ENCODE measurements at places on chromosomes 1 and 21. TPM values are rescaled to one million over a fixed set of nuclear protein-coding genes. Genes with fewer than 3 reads are reported as not detected.

DNA sequence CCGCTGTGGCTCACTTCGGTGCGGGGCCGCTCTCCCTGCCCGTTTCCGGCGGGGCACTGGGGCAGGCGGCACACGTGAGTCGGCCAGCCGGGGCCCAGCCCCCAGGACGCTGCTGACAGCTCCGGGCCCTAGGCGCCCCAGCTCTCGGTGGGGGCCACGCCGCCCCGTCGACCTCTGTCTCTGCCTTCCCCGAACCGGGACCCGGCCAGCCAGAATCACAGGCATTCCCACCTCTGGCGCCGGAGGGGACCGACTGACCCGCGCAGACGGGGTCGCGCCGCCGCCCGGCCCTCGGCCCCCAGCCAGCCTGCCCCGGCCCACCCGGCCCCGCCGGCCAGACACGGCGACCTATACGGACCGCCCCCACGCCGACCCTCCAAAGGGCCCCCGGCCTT is 755 bp downstream of the SCMH1 start:
- peak; percentile 50 for DNase-seq
- no peaks in the 10 kb centered on the region for H3K4me1 ChIP-seq
- H3K4me3 ChIP-seq, result peak overlapping the region; percentile 92
- no peaks in the 10 kb centered on the region for H3K27me3 ChIP-seq
- peak overlapping the region; percentile 96 for H3K27ac ChIP-seq

- no peaks in the 10 kb centered on the region for H3K27me3 ChIP-seq
- H3K36me3 ChIP-seq, result no peaks in the 10 kb centered on the region
- no peaks in the 10 kb centered on the region for H3K4me1 ChIP-seq
- no peak overlapping the region for H3K4me3 ChIP-seq
- DNase-seq, result no peak
Measured at GRCh38 chr1:90325168-90325567, 330.3 kb downstream of the ZNF326 start.

- DNase-seq, result no peak
- no peaks in the 10 kb centered on the region for H3K4me1 ChIP-seq
- H3K27me3 ChIP-seq, result peaks cover 12% of the 10 kb centered on the region
- H3K36me3 ChIP-seq, result no peaks in the 10 kb centered on the region
- no peak overlapping the region for H3K4me3 ChIP-seq
Measured at GRCh38 chr21:44365251-44365966, 12.0 kb downstream of the TRPM2 start.

- peak within 1 kb of the TSS; percentile 66 for H3K4me3 ChIP-seq
- peak within 1 kb of the TSS; percentile 94 for H3K27ac ChIP-seq
- peak; percentile 69 for DNase-seq
- H3K27me3 ChIP-seq, result no peaks in the 10 kb centered on the region
- no peaks in the 10 kb centered on the region for H3K36me3 ChIP-seq
Measured at GRCh38 chr1:215566556-215567490, at the start of gene KCTD3. TSS of gene KCTD3 (plus strand) at chr1:215567304. CDS start at chr1:215567686, 382 bp downstream.

DNA sequence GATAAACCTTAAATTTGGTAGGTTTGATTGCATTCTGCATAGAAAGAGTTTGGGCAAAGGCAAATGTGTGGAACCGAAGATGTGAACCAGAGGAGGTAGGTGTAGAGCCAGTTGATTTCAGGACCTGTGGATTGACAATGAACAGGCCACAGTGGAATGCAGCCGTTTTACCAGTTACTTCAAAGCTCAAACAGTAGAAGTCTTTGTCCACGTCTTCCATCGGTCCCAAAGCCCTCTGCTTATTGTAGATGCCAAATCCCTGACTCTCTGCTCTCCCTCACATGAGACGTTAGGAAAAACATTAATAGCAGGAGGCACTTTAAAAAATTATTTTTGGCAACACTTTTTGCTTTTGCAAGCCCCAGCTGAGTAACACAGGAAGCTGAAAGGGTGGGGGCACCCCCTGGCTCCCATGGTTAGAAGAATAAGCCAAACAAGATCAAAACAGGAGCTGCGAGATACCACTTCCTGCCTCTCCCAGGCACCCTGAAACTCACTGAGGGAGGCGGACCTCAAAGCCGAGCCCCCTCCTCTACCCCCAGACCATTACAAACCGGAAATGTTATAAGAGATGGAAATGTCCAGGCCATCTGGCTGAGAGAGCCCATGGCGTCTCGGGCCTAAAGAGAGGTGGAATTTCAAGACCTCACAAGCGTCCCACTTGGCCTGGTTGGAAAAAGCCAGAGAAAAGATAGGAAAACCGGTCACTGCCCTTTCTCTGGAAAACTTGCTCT is 13.5 kb downstream of the TRAF3IP3 start:
- peaks cover 7% of the 10 kb centered on the region for H3K4me1 ChIP-seq
- no peak overlapping the region for H3K4me3 ChIP-seq
- H3K36me3 ChIP-seq, result no peaks in the 10 kb centered on the region
- no peaks in the 10 kb centered on the region for H3K27me3 ChIP-seq
- peak overlapping the region; percentile 65 for H3K27ac ChIP-seq

GRCh38 chr1:1558591-1558990 is 16.1 kb downstream of the SSU72 start:
- H3K27ac ChIP-seq, result no peak overlapping the region
- H3K36me3 ChIP-seq, result no peaks in the 10 kb centered on the region
- no peaks in the 10 kb centered on the region for H3K27me3 ChIP-seq
- no peak overlapping the region for H3K4me3 ChIP-seq
- no peaks in the 10 kb centered on the region for H3K4me1 ChIP-seq

DNA sequence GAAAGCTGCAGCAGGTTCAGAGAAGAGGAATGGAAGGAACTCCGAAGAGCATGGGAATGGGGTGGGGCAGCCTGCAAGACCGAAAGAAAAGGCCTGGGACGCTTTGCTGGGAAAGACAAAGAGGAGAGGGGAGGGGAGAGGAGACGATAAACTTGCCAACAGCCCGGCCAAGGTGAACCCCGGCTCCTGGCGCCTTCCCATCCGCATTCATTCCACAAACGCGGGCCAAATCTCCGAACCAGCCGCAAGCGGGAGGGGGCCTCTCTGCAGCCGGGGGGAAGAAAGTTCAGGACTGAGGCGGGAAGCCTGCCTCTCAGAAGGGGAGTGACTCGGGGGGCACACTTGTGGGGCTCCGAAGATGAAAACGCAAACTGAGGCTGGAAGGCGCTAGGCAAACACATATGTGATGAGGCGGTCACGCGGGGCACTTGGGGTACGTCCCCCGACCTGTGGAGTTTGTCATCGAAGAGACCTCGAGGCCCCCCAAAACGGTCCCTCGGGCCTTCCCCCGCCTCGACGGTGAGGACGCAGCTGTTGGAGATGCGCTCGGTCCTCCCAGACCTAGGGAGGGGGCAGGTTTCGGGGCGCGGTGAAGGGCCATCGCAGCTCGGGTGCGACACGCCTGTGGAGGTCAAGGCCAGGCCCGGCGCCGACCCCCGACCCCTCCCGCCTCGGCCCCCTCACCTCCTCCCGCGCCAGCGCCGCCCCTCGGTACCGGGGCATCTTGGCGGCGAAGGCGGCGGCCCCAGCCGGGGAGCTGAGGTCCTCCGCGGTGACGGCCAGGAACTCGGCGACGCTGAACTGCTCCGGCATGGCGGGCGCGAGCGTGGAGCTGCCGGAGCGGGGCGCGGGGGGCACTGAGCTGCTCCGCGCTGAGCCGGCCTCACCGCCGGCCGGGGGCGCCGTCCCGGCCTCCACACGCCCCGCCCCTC is at the start of gene ASAP3:
Gene ASAP3, minus strand, starts transcription at position 859 of the 932 bp plus-strand sequence. Its CDS starts 46 bp downstream, at position 813.
- H3K36me3 ChIP-seq, result no peaks in the 10 kb centered on the region
- peak within 1 kb of the TSS; percentile 71 for H3K4me3 ChIP-seq
- no peaks in the 10 kb centered on the region for H3K27me3 ChIP-seq

DNA sequence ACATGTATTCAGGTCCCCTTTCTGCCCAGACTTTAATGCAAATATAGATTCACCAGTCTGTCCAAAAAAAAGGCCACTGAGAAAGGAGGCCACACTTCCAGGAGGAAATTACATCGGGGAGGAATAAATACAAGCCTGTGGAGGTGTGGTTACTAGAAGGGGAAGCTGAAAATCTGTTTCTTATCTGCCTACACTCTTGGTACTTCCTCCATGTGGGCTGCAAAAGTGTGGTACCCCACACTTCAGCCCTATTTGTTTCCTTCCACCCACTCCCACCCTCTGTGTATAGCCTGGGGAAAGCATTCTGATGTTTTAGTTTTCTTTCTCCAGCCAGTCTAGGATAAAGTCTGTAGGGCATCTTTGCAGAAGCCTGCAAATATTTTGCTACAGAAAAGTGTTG is 38.4 kb downstream of the UTP25 start:
- DNase-seq, result no peak
- no peaks in the 10 kb centered on the region for H3K4me1 ChIP-seq
- no peak overlapping the region for H3K27ac ChIP-seq
- no peaks in the 10 kb centered on the region for H3K36me3 ChIP-seq

DNA sequence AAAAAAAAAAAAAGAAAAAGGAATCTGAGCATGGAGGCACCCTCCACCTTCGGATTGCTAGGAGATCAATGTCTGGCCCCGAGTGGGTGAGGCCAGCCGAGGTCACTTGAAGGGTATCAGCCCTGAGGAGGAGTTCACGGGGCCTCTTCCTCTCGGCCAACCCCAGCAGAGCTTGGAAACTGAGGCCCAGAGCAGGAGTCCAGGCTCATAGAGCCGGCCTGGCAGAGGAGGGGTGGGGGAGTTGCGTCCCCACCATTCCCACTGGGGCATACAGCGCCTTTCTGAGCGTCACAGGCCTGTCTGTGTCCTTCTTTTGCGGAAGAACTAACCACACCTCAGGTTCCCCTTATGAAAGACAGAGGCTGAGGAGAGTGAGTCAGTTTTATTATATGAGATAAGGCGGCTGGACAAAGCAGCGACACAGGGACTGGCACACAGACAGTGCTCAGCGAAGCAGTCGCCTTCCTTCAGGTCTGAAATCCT is 17.1 kb upstream of the EPHA2 start:
- H3K27ac ChIP-seq, result peak overlapping the region; percentile 62
- H3K36me3 ChIP-seq, result no peaks in the 10 kb centered on the region
- DNase-seq, result no peak
- no peak overlapping the region for H3K4me3 ChIP-seq
- H3K27me3 ChIP-seq, result no peaks in the 10 kb centered on the region
- H3K4me1 ChIP-seq, result peaks cover 39% of the 10 kb centered on the region

GRCh38 chr1:225999912-226000337 is 782 bp upstream of the SDE2 start:
- no peaks in the 10 kb centered on the region for H3K27me3 ChIP-seq
- peaks cover 11% of the 10 kb centered on the region for H3K4me1 ChIP-seq
- no peaks in the 10 kb centered on the region for H3K36me3 ChIP-seq
- no peak for DNase-seq
- H3K4me3 ChIP-seq, result peak overlapping the region; percentile 66
- peak overlapping the region; percentile 93 for H3K27ac ChIP-seq

GRCh38 chr1:33182401-33182841 is 578 bp upstream of the TRIM62 start:
- H3K27me3 ChIP-seq, result no peaks in the 10 kb centered on the region
- peak overlapping the region; percentile 59 for H3K4me3 ChIP-seq
- no peaks in the 10 kb centered on the region for H3K4me1 ChIP-seq
- H3K27ac ChIP-seq, result peak overlapping the region; percentile 85
- H3K36me3 ChIP-seq, result no peaks in the 10 kb centered on the region

DNA sequence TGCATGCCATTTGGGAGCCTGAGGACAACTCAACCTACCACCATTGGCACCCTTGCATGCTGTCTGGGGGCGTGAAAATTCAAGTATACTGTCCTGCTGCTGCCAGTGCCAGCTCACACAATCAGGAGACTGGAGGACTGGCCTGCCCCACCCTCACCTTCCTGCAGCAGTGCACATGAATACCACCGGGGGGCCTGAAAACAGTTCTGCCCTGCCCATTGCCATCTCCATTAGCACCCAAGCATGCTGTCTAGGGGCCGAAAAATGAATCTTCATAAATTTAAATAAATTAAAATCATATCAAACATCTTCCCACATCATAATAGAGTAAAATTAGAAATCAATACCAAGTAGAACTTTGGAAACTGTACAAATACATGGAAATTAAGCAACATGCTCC is 322.1 kb upstream of the TMPRSS15 start:
- no peaks in the 10 kb centered on the region for H3K4me1 ChIP-seq
- H3K36me3 ChIP-seq, result no peaks in the 10 kb centered on the region
- H3K4me3 ChIP-seq, result no peak overlapping the region
- no peak overlapping the region for H3K27ac ChIP-seq
- H3K27me3 ChIP-seq, result no peaks in the 10 kb centered on the region
- DNase-seq, result no peak

GRCh38 chr1:201167041-201167991 is 13.0 kb upstream of the TMEM9 start:
- no peak for DNase-seq
- H3K27ac ChIP-seq, result no peak overlapping the region
- H3K4me1 ChIP-seq, result no peaks in the 10 kb centered on the region
- H3K4me3 ChIP-seq, result no peak overlapping the region
- no peaks in the 10 kb centered on the region for H3K27me3 ChIP-seq

DNA sequence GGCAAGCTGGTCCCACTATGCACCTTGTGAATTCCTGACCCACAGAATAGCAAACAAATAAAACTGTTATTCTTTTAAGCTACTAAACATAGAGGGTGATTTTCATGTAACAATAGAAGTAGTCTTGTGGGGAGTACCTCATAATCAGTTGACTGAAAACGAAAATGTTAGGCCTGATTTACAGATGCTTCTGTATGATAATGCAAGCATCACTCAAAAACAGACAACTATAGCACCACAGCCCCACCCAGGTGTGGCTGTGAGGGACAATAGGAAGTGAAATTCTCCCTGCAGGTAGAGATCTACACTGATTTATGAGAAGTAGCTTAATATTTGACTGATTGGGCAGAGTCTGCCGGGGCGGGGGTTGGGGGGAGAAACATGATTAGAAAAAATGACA is 26.5 kb upstream of the KRTAP19-8 start:
- H3K4me3 ChIP-seq, result no peak overlapping the region
- no peaks in the 10 kb centered on the region for H3K27me3 ChIP-seq
- H3K4me1 ChIP-seq, result no peaks in the 10 kb centered on the region
- no peaks in the 10 kb centered on the region for H3K36me3 ChIP-seq
- no peak overlapping the region for H3K27ac ChIP-seq

DNA sequence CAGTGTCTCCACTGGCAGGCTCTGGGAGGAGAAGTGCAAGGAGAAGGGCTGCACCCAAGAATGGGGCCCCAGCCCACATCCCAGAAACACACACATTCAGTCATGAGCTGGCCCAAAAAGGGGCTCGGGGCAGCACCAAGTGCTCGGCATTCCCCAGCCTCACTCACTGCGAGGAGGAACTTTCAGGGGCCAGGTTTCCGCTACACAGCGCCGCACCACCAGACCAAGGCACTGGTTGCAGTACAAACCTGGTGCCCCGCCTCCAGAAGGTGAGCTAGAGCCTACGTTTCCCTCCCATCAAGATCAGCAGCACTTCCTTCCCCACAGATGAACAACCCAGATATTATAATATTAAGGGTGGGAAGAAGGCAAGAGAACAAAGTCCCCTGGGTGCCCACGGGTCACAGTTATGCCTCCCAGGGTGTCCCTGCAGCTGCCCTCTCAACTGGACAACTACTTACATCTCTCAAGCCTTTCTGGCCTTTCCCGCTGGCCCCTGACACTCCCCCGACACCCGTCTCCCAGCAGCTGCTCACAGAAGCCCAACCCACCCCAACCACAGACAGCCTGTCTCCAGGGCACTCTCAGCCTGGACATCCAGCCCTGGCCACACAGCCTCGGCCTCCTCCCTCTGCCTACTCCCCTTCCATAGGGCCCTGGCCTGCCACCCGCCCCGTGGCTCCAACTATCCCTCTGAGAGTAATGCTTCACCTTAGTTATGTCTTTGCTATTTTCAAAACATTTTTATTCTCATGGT is 3.8 kb downstream of the PBXIP1 start:
- no peak overlapping the region for H3K27ac ChIP-seq
- no peaks in the 10 kb centered on the region for H3K27me3 ChIP-seq
- DNase-seq, result no peak
- H3K4me3 ChIP-seq, result no peak overlapping the region
- no peaks in the 10 kb centered on the region for H3K36me3 ChIP-seq

Gene TLCD4
- total RNA-seq, result 10.6 TPM

Gene CBR3
- total RNA-seq, result 2.6 TPM

Gene WNT2B
- 45.3 TPM for total RNA-seq

Gene FMO4
- total RNA-seq, result 10.7 TPM
